ENCODE measurements at places on chromosomes 1 and 21.

DNA sequence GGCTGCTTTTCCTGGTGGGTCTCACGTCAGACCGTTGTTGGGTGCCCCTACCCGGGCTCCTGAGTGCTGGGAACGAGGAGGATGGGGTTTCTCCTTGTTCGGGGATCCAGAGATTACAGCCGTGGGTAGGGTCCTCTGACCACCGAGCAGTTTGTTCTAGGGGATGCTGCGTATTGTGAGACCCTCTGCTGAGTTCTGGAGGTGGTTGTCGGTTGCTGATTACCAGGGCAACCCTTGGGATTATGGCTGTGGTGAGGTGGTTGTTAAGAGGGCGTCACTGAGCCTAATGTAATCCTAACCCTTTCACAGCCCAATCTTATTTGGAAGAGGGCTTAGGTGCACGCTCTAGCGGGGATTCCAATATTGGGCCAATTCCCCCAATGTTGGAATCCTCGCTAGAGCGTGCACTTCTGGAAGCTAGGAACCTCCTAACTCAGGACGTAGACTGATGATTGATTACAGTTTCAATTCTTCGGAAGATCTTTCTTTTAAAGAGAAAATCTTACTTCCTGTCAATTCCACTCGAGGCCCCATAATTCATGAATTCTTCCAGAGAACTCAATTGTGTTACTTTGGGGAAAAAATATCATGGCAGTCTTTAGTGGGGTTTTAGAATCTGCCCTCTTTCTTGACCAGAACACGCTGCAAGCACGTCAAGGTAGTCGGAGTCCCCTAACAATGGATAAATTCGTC, 483 bp downstream of the TCEANC2 start:
- peak; percentile 12 for DNase-seq

DNA sequence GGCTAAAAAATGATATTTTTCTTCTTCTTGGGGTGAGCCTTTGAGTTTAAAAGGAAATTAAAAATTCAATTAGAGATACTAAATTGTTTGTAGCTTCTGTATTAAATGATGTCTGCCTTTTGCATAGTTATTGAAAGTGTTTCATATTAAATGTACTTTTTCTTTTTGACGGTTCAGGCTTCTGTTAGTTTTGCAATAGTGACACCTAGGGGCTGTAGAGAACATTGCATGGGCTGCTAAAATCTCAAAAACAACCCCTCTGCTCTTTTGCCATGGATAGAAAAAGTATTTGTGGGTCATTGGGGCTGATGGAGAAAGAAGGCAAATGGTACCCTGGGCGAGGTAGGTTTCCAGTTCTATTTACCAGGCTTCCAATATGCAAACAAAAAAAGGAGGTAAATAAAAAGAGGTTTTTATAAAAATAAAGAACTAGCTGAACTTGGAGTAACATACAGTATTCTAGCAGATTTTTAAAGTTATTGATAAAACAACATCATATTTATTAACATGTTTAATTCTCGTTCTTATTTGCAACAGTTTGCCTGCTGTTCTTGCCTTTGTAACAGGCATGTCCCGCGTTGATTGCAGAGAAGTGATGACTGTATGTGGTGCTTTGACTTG, 115.4 kb upstream of the HOOK1 start:
- peak; percentile 62 for DNase-seq

DNA sequence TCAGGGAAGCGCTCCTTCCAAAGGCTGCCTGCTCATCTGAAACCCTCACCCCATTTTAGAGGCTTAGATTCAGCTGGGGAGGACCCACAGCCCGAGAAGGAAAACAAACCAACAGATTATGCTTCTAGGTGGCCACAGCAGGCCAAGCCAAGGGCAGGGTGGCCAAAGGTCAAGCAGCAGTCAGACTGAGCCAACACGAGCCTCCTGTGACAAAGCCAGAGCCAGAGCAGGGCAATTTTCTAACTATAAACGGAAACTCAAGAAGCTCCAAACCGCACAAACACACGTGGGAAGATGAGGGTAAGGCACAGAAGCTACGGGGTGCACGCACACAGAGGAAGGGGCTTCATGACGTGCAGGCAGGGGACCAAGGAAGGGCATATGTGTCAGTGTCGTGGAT, 64.1 kb downstream of the PLEKHA6 start:
- no peak for DNase-seq

GRCh38 chr1:90831910-90832309, 114.8 kb upstream of the BARHL2 start:
- DNase-seq = no peak

GRCh38 chr1:25873120-25873519, 2.4 kb downstream of the PAQR7 start:
- DNase-seq = no peak

- DNase-seq = no peak
Observed at GRCh38 chr1:167373986-167374385, 144.3 kb downstream of the CD247 start.

DNA sequence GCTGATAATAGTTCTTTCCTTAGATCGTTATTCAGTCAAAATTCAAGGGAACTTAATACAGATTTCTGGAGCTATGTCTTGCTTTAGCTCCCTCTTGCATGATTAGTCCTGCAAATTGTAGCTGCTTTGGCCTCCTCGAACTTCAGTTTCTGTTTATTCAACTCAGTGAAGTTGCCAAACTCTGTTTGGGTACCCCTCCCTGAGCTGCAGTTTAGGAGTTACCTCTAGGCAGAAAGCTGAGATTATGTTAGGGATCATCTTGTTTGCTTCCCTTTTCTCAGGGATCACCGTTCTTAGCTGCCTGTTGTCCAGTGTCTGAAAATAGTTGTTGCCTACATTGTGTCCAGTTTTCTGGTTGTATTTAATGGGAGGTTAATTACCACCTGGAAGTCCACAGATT, 43.5 kb downstream of the SNX27 start:
- DNase-seq = no peak

DNA sequence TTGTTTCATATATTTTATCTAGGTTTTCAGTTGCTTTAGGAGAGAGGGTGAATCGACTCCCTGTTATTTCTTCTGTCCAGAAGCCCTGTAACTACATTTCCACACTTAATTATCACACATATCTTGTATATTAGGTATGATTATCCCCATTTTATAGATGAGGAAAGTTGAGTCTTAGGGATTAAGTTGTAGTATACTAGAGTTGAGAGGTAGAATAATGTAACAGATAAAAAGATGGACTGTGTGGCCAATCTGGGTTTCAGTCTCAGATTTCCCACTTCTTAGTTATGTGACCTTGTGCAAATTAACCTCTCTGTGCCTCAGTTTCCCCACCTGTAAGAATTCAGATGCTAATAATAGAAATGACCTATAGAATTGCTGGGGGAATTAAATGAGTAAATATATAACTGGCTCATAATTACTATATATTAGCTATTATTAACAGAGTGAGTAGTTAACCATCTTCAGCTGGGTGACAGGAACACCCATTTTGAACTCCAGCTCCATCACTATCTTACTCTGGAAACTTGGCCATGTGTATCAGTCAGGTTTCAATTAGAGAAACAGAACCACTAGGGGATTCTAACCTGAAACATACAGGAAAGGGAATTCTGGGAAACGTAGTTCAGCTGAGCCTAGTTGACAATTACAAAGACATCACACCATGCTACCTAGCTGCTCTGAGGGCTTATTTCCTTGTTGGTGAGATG, 20.4 kb upstream of the FOXO6 start:
- DNase-seq = no peak

DNA sequence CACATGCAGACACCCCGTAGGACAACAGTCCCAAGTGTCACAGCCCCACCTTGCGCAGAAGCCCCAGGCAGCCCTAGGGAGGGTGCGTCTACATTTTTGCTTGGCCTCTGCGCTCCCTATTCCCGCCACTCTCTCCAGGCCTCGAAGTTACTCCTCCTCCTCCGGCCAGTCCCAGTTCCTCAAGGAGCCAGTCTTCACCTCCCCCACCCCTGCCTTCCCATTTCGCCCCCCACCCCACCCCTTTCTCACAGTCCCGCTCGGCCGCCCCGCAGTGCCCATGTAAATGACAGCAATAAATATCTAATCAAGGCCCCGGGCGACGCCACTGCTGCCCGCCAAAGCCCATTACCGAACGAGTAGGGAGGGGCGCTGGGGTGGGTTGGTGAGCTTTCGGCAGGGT, 3.2 kb downstream of the DMBX1 start:
- no peak for DNase-seq

DNA sequence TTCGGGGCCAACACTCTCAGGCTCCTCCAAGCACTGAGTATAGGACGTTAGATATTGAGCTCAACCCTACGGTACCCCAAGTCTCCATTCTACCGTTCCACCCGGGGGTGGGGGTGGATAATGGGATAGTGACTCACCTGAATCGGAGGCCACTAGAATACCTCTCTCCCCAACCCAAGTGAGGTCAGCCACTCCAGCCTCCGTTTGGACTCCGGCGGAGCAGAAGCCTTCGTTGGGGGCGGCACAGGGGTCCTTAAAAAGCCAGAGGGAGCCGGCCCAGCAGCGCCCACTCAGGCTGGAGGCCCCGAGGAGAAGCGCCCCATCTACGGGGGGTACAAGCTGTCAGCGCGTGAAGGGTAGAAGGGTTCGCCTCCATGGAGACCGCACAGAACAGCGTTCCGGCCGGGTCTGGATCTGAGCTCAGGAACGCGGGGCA, 556 bp downstream of the WDR77 start:
- DNase-seq = peak; percentile 13

- DNase-seq = no peak
Observed at GRCh38 chr1:153343040-153343681, 5.5 kb downstream of the PGLYRP4 start.

DNA sequence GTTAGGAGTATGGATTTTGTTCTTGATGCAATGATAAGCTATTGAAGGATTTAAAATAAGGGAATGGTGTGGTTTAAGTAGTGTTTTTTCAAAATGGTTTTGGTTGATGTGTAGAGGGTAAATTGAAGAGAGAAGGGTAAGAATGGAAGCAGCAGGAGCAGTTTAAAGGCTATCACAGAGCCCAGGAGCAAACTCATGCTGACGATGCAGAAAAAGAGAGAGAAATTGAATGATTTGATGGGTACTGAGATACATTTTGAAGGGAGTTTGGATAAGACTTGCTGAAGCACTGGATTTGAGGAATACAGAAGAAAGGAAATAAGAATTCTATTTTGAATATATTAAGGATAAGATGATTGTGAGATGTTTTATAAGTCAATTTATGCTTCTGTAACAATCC, 300.8 kb upstream of the LYPLAL1 start:
- DNase-seq = no peak

GRCh38 chr1:229024528-229025130, 246.3 kb upstream of the RAB4A start:
- DNase-seq = peak; percentile 55

DNA sequence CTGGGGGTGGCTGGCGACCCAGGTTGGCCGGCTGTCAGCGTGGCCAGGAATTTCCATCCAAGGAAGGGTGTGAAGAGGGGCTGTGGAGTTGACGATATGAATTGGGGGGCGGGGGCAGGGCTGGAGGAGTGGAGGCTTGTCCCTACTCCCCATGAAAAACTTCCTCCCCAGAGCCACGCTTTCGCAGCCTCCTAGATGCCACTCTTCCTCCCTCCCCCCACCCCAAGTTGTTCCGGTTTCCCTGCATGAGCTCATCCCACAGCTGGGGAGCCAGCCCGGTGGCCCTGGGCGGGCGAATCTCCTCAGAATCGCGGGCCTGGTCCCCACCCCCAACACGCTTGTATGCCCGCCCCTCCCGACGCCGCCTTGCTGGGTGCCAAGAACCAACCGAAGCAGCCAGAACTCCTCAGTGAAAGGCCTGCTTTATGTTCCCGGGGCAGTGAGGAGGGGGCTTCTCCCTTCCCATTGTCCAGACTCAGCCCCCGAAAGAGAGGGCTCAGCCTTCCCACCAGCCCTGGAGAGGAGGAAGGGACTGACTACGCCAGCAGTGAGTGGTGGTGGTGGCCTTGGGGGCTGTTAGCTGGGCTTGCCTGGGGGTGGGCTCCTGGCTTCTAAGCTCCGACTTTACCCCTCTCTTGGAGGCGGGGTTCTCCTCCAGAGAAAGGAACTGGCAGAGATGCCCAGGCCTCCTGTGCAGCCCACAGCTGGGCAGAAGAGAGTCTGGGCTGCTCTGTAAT, 1.8 kb upstream of the CSMD2 start:
- DNase-seq = no peak

DNA sequence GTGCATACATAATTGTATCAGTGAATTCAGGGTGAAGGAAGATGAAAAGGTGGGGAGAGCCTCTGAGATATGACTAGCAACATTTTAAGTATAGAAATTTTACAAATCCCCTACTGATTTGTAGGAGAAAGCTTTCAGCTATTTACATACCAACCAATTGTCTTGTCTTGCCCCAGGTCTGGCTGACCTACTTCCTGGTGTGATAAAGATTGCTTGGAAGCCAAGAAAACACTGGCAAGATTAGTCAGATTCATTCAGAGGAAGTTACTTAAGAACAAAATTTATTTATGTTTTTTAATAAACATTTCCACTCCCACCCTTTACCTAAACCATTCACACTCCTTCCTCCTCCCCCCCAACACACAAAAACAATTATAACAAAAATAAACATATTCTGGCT, 17.5 kb downstream of the PTGS2 start:
- peak; percentile 68 for DNase-seq

DNA sequence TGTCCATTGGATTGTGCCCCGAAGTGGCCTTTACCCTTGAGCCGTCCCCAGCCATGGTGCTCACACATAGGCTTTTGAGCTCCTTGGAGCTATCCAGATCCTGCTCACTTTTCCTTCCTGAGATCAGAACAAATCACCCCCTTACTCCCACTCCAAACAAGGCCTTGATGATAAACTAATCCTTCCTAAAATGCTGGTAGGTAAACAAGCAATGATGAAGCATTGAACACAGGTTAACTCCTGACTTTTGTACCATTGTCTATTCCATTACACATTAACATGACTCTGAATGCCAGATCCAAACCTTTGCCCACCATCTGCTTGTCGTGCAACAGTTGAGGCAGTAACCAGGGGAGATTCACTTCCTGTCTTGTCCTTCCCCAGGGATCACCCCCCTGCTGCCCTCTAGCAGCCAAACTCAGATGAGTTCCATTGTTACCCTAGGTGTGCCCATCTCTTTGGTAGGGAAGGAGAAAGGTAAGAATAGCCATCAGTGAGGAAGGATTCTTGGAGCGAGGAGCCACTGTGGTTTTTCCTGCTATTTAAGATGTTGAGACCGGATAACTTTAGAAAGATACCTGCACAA, 79.5 kb upstream of the DNAJC6 start:
- no peak for DNase-seq

Data from endothelial cell of umbilical vein (primary cell).